ENCODE measurements at places on chromosomes 5 and 9.

DNA sequence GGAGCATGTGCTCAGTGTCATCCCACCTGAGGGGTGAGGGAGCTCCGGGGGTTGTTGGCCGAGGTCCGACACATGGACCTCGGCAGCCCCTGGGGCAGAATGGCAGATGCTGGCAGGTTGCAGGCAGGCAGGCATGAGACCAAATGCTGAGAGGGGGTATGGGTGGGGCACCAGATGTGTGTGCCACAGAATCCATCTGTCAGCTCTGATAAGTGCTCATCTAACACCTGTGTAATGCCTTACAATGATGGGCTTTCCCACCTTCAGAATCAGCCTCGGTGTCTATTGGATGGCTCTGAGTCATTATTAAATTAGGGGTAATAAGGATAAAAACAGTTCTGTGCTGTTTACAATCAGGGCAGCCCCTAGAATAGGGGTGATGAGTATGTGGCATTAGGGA lies 73.1 kb upstream of the SAP30L start:
- DNase-seq: no peak

- peak; percentile 50 for DNase-seq
These were observed 87.0 kb upstream of the CCNH start for GRCh38 chr5:87499478-87500410.

- no peak for DNase-seq
These were observed 480.0 kb downstream of the NR2F1-AS1 start for GRCh38 chr5:93100976-93101375.

DNA sequence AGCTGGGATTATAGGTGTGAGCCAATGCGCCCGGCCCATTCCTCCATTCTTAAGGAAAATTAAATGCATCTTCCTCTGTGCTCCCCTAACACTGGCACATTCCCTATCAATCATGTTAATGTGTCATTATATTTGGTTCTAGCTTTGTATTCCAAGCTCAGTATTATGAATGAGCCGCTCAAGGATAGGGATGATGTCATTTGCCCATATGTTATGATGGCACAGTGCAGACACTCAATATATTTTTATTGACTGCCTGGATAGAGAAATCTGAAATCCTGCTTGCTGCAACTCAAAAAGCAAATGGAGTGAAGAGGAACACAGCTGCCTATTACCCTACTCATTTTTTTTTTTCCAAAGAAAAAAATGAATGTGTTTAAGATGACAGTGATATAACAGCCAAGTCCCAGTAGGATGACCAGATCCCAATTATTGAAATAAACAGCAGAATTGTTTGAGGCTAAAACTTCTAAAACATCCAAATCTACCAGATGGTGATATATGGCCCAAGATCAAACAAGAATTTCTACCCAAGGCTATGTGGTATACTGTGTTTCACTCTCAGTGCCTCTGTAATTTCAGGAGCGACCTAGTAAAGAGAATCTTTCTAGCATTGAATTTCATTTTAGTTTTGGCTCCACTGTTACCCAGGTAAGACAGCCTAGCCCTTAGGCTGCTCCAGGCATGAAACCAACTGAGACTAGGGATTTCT lies 16.3 kb downstream of the SUSD1 start:
- DNase-seq: no peak

Data from mammary epithelial cell (primary cell).